ENCODE measurements at places on chromosomes 5 and 9.
A peak's percentile ranks its signal among the peaks of the same experiment; 100 is the strongest.

GRCh38 chr5:54579591-54580295 lies 62.2 kb downstream of the SNX18 start:
- no peak for DNase-seq

DNA sequence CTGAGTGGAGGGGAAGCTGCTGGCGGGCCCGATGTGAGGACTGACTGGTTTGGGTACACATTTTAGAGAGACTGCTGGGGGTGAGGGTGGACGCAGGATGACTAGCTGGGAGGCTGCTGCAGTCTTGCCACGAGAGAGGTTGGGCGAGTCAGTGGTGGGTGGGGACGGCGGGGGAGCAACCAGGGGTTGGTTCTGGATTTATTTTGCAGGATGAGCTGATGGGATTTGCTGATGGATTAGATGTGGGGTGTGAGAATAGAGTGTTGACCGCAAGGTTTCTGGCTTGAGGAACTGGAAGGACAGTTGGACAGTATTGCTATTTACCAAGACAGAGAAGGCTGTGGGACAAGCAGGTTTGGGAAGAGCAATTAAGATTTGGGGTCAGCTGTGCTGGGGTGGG lies 5.8 kb upstream of the NDST1 start:
- peak; percentile 59 for DNase-seq

GRCh38 chr5:66896171-66896570 lies 300.0 kb downstream of the MAST4 start:
- DNase-seq = no peak

GRCh38 chr5:123598028-123598689 lies 86.2 kb downstream of the CSNK1G3 start:
- DNase-seq = no peak

DNA sequence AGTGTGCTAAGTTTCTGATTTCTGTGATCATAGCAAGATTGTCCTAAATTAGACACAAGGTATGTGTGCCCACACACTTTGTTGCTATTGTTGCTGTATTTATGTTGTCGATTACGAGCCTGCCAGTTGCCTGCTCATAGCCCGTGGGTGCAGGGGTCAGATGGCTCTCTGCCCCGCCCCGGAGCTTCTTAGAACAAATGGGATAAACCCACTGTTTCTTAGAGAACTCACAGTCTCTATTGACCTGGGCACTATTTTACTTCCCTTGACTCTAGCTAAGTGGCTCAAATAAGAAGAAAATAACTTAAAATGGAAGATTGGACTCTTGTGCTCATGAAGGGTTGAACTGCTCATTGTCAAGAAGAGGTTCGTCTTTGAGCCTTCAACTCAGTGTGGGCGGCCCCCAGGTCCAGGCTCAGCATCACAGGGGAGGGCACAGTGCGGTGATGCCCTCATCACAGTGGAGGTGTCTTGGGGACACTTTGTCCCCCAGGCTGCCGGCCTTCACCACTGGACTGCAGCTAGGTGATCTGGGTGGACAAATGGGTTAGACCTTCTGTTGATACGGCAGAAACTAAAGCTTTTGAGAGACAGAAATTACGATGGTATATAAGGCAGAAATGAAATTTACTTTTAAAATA lies 155.5 kb downstream of the TENT4A start:
- no peak for DNase-seq

GRCh38 chr9:97714435-97714834 lies 17.3 kb upstream of the XPA start:
- peak; percentile 85 for DNase-seq

GRCh38 chr9:130542457-130543228 lies 36.7 kb upstream of the FUBP3 start:
- no peak for DNase-seq

- peak; percentile 83 for DNase-seq
These were observed 116.0 kb downstream of the UNC13B start for GRCh38 chr9:35277628-35278359.

DNA sequence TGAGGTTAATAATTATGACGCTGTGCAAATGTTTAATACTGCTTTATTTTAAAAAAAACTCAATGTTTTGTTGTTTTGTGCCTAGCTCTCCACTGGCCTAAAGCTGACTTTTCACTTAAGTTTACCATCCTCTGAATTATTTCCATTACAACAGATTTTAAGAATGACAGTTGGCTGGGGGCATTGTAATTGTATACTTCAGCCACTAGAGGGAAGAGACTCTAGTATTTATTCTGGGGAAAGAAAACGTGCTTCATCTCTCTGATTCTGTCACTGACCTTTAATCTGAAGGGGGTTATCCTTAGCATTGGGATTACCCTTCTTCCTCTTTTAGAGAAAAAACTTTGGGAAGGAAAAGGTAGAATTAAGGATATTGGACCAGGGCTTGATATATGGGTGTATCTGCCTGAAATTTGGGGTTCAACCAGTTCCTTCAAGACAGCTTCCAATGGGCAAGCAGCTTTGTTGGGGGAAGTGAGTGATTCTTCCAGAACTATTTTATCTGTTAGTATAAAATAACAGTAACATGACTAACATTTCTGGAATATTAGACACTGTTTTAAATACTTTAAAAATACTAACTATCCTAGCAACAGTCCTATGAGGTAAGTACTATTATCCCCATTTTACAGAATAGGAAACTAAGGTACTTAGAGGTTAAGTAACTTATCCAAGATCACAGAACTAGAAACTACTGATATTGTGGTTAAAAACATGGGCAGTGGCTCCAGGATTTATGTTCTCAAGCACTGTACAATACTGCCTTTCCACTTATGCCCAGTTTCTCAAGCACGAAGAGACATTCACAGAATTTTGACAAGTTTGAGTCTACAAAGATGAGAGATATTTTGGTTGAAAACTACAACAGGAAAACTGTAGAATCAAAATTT lies 208.4 kb downstream of the CD180 start:
- DNase-seq = peak; percentile 46
